ENCODE measurements at places on chromosomes 11 and 22. TPM values are rescaled to one million over a fixed set of nuclear protein-coding genes. Genes with fewer than 3 reads are reported as not detected.

Gene MIOX
- total RNA-seq = 0.32 TPM

Gene SGSM1
- not detected for total RNA-seq

Gene PANX3
- not detected for total RNA-seq

Gene CNIH2
- total RNA-seq = 1.4 TPM

Gene RIBC2
- 0.38 TPM for total RNA-seq

Gene GRIK4
- total RNA-seq = not detected

Gene CST6
- total RNA-seq = 0.78 TPM

Gene PRSS23
- 170 TPM for total RNA-seq

Gene ALDH3B2
- total RNA-seq = 0.17 TPM

Gene CRYBB3
- not detected for total RNA-seq

Gene LINC01488
- total RNA-seq = not detected

Gene DEPDC7
- 6.4 TPM for total RNA-seq

Gene OR2AG1
- total RNA-seq = not detected

Gene LTBP3
- 21.0 TPM for total RNA-seq

Gene PC
- 33.2 TPM for total RNA-seq

Gene DRD4
- 1.3 TPM for total RNA-seq

Gene OR2D2
- total RNA-seq = 0.73 TPM

Gene EHF
- total RNA-seq = 41.9 TPM

Gene ABCC8
- 0.17 TPM for total RNA-seq

Gene HEPHL1
- 60.8 TPM for total RNA-seq

Gene TTC36
- total RNA-seq = 0.85 TPM

Gene PDE2A
- 1.0 TPM for total RNA-seq

Gene ZNHIT2
- 15.2 TPM for total RNA-seq

Gene OR51B6
- not detected for total RNA-seq

Gene APOL5
- not detected for total RNA-seq

Gene CCDC73
- not detected for total RNA-seq

Gene TNNT3
- not detected for total RNA-seq

Gene MYEOV
- 0.67 TPM for total RNA-seq

Gene PRG3
- not detected for total RNA-seq

Gene AMOTL1
- total RNA-seq = 181 TPM

Gene OR52K1
- not detected for total RNA-seq

Gene SLC1A2
- 0.09 TPM for total RNA-seq

Gene P2RY2
- total RNA-seq = 7.8 TPM

Gene OR52E8
- total RNA-seq = not detected

Gene TRIM22
- 89.0 TPM for total RNA-seq

Gene H19
- total RNA-seq = 1.8 TPM

Gene CTSW
- not detected for total RNA-seq

Gene C11orf16
- not detected for total RNA-seq

Gene F2
- not detected for total RNA-seq

Gene SPON1
- not detected for total RNA-seq

All from mammary epithelial cell (primary cell).